ENCODE measurements at places on chromosomes 7 and 10.

DNA sequence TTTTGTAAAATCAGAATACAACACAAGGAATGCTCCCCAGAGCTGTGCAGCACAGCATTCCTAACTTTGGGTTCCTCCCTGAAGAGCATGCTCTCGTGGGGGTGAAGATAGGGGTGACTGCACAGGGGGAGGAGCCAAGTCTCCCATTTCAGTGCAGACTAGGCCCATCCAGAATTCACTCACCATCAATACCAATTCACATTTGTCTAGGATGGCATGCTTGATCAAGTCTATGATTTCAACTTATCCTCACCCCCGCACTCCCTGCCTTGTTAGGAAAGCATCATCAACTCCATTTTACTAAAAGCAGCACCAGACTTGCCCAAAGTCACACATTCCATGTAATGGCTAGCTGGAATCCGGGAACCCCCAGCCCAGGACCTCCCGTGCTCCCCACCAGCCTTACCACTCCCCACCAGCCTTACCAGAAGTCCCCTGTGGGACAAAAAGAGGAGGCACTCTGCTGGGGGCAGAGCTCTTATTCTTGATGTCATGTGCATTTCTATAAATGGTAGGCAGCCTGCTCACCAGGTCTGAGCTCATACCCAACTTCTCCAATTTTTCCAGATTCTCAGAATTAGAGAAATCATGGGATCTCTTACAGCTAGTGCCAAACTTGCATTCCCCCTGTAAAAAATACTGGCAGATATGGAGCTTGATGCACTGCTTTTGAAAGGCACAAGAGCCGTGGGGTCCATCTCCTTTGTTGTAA lies 6.2 kb downstream of the PARP12 start:
- DNase-seq: no peak

GRCh38 chr10:13340626-13341376 lies 7.3 kb downstream of the SEPHS1 start:
- no peak for DNase-seq

DNA sequence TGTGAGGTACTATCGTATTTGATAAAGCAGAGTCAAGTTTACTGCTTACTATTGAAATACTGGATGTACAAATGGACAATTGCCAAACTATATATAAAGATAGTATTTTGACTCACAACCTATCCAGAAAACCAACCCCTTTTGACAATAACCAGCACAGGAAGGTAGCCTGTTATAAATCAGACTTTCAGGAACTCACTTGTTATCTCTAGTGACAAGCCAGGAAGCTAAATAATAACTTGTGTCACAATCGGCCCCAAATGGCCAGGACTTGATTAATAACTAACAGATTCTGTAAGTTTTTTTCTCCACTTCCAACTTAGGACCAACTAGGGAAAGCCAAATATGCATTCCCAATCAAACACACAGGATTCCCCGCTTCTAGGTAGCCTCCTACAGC lies 38.8 kb upstream of the SLC35G1 start:
- no peak for DNase-seq

DNA sequence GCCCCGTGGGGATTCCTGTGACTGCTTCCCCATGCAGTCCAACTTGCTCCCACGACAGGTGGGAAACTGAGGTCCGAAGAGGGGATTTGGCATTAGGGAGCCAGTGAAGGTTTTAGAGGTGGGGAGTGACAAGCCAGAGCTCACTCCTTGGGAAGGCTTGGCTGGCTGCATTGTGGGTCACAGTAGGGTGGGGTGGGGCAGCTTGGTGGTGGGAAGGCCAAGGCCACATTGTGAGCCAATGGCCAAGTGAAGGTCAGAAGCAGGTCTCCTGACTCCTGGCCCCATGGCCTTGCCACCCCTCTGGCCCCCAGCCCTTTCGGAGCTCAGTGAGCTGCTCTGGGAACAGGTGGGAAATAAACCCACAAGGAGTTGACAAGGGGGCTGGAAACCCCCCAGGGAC lies 2.5 kb downstream of the C10orf105 start:
- no peak for DNase-seq

DNA sequence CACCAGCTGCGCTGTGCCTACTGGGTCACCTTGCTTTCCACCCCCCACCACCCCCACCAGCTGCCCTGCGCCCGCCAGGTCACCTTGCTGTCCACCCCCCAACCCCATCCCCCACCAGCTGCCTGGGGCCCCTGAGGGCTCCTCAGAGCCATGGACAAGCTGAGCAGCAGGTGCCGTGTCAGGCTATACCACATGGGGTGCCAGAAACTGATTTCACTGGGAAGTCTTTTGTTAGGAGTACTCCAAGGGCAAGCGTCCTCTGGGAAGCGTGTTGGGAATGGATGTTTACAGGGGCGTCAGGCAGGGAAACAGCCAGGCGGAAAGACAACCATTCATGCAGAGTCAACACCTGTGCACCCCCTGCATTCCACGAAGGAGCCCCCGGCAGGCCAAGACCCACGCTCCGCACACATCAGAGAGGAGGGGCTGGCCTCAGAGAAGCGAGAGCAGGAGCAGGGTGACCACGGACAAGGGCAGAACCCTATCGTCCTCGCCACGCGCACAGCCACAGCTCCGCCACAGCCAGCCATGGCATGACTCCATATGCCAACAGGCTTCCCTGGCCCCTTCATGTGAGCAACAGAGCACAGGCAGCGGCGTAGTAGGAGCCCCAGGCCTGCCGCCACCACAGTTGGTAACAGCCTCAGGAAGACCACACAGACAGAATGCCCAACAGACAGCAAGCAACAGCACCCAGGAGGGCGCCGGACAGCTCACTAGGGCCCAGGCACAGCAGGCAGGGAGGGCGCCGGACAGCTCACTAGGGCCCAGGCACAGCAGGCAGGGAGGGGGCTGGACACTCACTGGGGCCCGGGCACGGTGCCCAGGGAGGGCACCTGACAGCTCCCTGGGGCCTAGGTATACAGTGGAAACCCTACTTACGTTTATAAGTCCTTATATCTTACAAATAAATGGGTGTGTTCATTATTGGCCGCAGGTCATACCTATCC lies 180.8 kb downstream of the MAD1L1 start:
- DNase-seq: no peak

- DNase-seq: no peak
Observed at GRCh38 chr10:59376846-59377245, 14.5 kb upstream of the FAM13C start.

DNA sequence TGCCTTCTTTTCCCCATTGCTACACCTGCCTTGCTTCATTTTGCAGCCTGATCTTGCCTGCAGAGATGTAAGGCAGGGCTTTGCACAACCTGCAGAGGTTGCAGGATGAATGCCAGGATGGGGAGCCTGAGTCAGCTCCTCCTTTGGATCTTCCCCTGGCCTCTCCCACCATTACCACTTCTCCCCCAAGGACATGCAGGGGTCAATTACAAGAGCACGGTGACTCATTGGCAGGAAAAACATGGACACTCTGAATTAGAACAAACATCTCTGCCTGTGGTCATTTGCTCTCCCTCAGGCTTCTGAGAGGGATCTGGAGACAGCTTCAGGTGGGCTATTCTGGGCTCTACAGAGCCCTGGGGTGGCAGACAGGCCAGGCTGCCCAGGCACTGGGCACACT lies 89.2 kb downstream of the HERPUD2 start:
- DNase-seq: no peak

DNA sequence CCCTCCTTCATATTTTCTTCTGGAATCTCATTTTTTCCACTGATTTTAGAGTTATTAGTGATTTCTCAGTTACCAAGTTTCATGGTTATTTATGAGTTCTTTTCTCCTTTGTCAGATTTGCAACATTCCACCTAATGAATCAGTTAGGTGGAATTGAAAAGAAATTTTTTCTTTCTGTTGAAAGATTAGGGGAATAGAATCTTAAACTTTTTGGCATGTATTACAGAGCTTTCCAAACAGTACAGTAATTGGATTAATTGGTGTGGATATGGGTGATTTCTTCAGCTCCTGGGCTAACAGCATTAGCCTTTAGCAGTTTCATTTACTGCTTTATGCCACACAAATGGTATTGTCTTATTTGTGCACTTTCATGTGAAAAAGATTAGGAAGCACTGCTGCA lies 17.0 kb downstream of the STAM start:
- DNase-seq: no peak

DNA sequence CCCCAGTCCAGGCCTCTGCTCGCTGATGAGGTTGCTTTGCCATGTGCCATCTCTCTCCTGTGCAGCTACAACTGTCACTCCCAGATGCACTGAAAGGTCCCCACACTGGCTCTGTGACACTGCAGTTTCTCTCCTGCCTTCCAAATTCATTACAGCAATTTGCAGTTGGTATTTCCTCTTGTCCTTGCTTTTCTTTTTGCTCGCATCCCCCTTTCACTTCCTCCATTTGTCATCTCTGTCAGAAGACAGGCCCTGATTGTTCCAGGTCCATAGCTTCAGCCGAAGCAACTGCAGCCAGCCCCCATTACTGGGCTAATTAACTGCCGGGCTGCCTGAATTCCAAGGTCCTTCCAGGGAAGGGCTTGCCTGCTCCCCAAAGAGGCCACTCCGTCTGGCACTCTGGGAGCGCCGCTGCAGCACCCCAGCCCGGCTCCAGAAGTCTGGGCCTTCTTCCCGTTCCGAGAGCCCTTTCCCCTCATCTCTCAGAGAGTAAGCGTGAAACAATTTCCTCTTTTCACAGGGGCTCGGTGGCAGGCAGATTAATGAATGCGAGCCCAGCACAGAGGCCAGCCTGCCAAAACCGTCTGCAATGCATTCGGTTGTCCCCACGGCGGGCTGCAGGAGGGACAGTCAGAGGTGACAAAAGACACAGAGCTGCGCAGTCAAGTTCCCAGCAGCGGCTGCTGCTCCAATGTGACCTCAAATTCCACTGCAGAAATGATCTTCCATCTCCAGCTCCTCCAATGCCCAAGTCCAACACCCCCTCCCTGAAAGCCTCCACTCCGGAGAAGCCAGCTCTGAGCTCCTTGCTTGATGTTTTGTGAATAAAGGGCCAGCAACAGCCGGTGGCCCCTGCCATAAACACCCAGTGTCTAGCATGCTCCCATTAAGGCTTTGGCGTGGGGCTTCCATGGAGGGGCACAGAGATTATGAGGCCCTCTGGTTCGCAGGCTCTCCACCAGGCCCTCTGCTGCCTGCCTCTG lies 279.4 kb upstream of the HABP2 start:
- DNase-seq: no peak

DNA sequence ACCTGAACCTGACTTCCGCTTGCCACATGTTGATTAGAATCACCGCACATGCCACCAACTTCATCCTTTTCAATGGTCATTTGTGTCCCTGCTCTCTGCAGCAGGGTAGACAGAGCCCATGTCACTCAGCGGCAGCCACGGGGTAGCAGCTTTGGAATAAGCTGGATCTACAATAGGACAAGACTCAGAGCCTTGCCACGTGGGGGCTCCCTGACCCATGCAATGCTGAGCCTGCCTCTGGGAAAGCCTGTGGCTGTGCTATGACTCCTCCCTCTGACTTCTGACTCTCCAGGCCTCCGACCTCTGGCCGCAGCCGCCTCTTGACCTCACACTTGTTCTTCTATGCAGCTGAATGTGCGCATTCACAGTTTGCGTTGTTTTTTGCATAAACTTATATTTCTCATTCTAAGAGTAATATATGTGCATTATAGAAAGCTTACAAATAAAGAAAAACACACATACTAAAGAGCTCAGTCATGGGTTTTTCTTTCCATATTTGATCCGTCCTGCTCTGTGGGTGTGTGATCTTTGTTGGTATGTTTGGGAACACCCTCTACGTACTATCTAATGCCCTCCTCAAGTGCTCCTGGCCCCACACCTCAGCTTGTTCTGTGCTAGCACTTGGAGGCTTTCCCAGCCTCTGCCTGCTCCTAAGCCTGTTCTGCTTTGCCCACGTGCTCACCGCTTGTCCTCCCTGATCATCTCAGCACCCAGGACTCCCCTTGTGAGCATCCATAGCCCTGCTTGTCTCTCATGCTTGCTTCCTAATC lies 198.0 kb upstream of the MKI67 start:
- no peak for DNase-seq

DNA sequence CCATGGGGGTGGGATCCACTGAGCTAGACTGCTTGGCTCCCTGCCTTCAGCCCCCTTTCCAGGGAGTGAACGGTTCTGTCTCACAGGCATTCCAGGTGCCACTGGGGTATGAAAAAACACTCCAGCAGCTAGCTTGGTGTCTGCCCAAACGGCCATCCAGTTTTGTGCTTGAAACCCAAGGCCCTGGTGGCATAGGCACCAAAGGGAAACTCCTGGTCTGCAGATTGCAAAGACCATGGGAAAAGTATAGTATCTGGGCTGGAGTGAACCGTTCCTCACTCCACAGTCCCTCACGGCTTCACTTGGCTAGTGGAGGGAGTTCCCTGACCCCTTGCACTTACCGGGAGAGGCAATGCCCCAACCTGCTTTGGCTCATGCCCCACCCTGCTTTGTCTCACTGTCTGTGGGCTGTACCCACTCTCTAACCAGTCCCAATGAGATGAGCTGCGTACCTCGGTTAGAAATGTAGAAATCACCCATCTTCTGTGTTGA lies 62.7 kb downstream of the PPP1R9A start:
- no peak for DNase-seq

GRCh38 chr10:6458814-6459213 lies 121.3 kb downstream of the PRKCQ start:
- no peak for DNase-seq

- no peak for DNase-seq
Observed at GRCh38 chr10:79320316-79320715, 27.0 kb upstream of the PPIF start.

DNA sequence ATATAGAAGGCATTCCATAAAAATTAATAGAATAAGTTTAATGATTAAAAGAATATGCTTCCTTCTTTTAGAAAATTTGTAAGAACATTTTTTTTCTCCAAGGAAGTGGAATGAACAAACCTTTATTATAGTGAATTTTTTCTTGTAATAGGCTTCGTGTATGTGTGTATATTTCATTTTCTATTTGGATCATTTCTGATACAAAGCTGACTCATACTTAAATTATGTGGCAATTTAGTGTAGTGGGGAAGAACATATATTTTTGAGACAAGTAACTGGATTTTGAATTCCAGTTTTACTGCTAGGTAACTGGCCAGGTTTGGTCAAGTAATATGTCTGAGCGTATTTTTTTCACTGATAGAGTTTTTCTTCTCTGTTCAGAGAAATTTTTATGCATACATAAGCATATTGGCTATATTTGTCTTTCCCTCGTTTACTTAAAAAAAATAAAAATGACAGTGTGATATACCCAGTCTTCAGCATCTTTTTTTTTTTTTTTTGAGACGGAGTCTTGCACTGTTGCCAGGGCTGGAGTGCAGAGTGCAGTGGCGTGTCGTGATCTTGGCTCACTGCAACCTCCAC lies 50.8 kb downstream of the CDK13 start:
- DNase-seq: no peak

DNA sequence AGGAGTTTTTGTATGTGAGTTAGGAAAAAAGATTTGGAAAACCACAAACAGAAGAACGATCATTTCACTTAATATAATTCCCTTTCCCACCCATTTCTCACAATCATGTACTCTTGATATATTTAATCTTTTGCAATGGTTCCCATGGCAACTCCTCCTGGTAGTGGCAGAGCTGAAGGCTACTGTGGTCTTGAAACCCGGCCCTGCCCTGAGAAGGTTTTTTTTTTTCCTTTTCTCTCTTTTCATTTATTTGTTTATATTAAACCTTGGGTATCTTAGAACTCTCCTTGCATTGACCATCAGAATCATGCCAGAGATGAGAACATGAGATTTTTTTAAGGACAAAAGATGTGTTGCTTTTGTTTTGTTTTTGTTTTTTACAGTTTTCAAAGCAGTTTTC lies 566.1 kb upstream of the NRP1 start:
- DNase-seq: no peak

GRCh38 chr10:11909618-11910017 lies 86.5 kb downstream of the PROSER2 start:
- DNase-seq: no peak
